ENCODE measurements at places on chromosomes 1 and 21.

DNA sequence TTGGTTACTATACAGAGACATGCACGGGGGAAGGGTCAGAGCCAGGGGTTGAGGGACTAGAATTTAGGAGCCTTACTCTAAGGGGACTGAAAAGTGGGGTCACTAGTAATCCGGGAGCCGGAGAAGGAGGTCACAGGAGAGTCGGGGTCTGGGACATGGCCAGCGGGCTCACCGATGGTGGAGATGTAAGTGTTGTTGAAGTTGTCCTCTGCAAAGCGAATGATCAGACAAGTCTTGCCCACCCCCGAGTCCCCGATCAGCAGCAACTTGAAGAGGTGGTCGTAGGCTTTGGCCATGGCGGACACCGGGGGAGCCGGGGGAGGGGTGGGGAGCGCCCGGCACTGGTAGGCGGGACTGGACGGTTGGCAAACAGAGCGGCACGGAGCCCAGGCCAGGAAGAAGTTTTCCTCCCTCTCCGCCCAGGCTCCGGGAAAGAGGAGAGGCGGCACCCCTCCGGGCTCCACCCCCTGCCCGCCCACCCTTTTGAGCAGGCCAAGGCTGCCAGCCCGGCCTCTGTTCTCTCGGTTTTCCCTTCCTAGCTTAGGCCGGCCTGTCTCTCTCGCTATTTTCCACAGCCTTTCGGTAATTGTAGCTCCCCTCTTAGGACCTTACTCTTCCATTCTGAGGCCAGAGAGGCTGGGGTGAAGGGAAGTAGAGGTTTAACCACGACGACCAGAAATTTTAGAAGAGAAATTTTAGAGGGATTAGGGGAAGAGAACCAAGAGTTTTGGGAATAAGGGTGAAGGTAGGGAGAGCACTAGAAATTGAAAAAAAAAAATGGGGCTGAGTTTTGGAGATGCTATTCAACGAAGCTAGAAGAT lies at the start of gene RAB13:
Gene RAB13, minus strand, starts transcription at position 399 of the 821 bp plus-strand sequence. Its CDS starts 103 bp downstream, at position 296.
- no peak for DNase-seq

DNA sequence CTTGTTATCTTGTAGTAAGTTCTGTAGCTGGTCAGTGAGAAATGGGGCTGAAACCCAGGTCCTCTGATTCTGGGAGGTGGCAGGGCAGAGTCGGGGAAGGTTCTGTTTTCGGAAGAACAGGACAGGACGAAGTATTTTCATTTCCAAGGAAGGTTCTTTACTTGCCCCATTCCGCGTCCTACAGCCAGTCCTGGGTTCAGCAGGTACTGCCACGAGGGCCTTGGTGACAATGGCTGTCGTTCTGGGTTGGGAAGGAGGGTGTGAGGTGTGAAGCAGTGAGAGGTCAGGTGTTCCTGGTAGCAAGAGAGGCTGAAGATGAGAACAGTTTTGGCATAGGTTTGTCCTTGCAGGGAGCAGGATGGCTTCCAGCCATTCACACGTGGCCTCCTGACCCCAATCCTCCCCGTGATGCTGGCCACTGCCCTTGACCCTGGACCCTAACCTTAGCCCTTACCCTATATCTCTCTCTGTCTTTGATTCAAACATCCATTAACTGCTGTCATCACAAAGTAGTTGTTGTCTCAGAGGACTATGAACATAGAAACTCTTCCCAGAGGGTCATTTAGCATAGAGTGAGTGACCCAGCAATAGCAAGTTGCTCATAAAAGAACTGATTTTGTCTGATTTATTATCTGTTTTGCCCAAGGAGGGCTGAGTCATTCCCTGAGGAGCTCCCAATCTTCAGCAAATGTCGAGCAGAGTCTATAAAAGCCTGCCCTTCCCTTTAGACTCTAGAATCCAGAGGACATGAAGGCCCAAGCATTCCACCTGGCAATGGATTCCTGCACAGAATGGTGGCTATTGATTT lies 25.0 kb downstream of the VASH2 start:
- DNase-seq: peak; percentile 46

DNA sequence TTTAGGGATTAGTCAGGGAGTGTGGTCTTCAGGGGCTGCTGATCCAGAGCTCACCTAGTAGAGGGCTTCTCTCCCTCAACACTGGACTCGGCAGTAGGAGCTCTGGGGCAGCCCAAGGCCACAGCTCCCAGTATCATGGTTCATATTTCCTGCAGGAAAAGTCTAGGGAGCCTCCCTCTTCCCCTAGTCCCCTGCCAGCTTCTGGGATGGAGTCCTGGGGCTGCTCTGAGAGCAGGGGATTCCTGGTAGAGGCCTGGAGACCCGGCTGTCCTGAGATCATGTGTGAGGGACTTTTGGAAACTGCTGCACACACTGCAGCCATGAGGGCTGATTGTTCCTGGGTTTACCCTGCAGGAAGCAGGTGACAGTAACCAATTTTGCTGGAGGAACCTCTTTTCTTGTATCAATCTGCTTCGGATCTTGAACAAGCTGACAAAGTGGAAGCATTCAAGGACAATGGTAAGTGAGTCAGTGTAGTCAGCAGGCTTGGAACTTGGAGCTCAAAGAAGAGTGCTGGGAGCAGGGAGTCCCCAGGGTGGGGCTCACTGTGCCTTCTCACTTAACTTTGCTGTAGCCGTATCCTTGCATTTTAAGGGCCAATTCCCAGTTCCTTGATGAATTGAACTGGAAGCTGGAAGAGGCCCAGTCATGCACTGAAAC lies 16.3 kb downstream of the STRIP1 start:
- DNase-seq: no peak

DNA sequence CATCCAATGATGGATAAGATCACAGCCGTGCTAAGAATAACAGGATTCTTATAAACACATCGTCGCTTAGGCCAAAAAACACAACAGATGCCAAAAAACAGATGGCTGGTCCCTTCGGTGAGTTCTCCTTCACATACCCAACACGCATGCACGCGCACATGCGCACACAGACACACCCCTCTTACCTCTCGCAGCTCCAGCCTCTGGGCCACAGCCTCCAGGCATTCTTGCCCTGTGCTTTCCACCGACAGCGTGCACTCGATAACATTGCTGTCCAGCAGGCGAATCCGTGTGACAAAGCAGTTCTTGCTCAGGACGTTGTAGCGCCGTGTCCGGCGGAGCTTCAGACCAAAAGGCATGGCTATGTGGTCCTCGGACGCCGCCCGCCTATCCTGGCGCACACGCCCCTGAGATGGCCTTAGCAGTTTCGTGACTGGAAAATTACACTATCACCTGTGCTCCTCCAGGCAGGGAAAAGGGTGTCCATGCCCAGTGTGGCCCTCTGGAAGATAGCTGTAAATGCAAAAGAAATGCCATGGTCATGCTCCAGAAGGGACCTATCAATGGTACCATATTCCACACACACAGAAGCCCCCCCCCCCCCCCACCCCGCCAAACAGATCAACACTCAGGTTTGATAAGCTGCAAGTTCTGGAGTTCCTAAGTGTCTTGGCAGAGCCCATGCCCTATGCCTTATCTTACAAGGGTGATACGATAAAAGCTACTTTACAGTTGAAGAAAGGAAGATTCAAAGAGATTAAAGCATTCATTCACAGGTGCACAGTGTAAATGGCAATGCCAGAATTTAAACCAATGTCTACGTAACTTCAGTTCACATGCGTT lies 86.7 kb downstream of the PTPN14 start:
- no peak for DNase-seq

- no peak for DNase-seq
Measured at GRCh38 chr1:4006676-4007374, 106.8 kb upstream of the C1orf174 start.

- no peak for DNase-seq
Measured at GRCh38 chr1:17540255-17541001, 930 bp downstream of the ARHGEF10L start.

DNA sequence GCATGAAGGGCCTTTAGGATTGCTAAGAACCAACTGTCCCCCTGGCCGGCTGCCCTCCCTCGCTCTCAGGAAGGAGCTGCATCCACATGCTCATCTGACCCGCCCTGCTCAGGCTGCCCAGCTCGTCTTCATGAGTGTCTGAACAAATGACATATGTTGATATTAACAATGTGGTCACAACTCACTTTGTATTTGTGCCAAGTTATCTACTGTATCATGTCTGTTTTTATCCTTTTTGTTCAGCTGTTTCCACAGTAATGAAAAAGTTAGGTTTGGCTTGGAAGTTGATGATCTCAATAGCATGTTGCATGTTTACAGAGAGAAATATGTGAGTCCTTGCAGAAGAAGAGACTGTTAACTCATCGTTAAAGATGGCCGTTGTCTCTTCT lies 75.1 kb downstream of the PHTF1 start:
- no peak for DNase-seq

- no peak for DNase-seq
Measured at GRCh38 chr1:57464756-57465155, 40.9 kb upstream of the DAB1 start.

- no peak for DNase-seq
Measured at GRCh38 chr1:101898137-101898536, 98.6 kb downstream of the OLFM3 start.

- no peak for DNase-seq
Measured at GRCh38 chr1:78043436-78043835, 2.3 kb upstream of the GIPC2 start.

DNA sequence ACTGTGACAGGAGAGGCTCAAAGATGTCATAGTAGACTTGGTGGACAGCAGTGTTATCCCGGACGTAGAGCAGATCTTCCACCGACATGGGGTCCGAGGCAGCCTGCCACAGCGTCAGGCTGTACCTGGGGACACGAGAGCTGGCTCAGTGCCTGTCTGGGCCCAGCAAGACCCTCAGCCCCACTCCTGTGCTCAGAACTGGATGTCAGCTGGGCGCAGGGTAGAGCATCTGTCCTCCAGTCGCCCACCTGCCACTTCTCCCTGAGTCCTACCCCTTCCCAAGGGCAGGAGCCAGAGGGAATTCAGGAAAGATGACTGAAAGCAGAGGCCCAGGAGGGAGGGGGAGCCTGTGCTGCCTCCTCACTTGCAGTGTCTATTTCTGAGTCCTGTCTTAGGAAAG lies 11.7 kb downstream of the FAM151A start:
- DNase-seq: no peak

DNA sequence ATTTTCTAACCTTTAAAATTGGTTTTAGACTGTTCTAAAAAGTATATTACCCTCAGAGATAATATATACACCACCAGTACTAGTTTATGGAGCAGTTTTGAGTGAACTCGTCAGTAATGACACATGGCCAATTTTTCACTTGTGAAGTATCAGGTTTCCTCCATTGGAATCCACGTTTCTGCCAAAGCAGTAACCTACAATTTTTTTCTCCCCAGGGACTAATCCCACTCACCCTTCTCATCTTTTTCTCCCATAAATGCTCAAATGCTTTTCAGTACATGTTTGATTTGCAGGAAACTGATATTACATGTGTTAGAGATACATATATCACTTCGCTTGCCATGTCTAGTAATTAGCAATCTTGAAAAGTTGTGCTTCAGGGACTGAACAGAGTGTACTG lies 94.1 kb downstream of the COL24A1 start:
- no peak for DNase-seq

DNA sequence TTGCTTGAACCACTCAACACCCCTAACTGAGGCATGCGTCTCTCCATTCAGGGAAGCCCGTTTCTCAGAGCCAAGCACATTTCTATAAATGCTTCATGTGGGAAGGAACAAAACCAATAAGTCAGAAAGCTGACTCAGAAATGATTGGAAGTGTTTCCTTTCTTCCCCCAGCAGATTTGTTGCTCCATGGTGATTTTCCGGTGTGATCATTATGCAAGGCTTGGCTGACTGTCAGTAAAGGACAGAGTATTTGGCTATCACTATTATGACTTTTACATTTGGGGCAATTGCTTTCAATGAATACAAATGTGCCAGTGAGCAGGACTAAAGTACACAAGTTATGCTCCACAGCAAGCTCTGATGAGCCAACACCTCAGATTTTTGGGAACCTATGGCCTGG lies 53.3 kb upstream of the ZC3H11B start:
- no peak for DNase-seq

- no peak for DNase-seq
Measured at GRCh38 chr1:84090447-84091245, 53.4 kb upstream of the PRKACB start.

DNA sequence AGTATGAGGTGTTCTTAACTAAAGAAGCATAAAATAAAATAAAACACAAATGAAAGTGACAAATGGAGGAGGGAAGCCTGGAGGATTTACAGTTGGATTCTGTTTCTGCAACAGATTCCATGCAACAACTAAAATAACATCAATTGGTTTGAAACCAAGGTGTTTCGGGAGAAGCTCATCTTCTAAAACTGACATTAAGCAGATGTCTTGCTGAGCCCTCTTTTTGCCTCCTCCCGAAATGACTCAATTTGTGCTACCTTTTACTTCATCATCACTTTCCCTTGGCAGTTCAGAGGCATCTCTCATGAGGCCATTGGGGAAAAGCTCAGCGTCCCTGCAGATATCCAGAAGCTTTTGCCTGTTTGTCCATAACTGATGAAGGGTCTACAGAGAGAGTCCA lies 121.6 kb upstream of the ADAR start:
- DNase-seq: no peak

GRCh38 chr1:56548571-56548970 lies 30.8 kb downstream of the PLPP3 start:
- DNase-seq: no peak

- DNase-seq: no peak
Measured at GRCh38 chr1:197453376-197454058, 185.5 kb downstream of the CRB1 start.

GRCh38 chr1:236774926-236775325 lies 20.2 kb upstream of the MTR start:
- no peak for DNase-seq

GRCh38 chr21:45296638-45297037 lies 8.9 kb upstream of the POFUT2 start:
- DNase-seq: no peak

DNA sequence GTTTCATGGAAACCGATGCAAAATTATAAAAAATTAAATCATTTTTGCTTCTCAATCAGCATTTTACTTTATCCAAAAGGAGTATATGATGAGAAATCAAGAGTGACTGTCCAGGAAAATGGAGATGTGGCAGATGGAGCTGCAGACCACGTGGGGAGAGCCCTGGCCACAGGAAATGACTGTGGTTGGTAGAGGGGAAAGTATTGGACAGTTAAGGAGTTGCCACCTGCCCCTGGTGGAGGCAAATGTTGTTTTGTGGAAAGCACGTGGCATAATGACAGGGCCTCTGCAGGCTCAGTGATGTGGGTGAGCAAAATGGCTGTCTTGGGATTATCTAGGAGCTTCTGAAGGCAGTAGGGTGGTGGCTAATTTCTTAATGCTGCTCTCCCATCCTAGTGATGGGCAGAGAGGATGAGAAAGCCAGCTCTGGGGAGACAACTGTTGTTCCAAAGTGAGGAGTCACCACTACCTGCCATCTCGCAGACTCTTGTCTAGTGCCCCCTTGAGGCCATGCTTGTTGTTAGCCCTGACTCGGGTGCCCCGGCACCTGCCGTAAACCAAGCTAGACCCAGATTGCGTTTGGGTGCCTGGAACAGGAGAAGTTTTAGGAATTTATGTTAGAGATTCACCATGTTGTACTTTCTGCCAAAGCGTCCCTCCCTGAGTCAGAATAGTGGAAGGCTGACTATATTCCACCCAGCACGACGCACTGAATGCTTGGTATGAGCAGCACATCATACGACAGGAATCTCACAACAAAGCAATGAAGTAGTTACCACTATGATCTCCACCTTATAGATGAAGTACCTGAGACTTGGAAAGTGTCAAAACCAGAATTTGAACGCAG lies 144.0 kb downstream of the ROR1 start:
- no peak for DNase-seq

- no peak for DNase-seq
Measured at GRCh38 chr1:42756956-42757891, 9.6 kb downstream of the P3H1 start.

Data from vagina (tissue), 2 donors.